ENCODE measurements at places on chromosomes 1 and 21. TPM values are rescaled to one million over a fixed set of nuclear protein-coding genes. Genes with fewer than 3 reads are reported as not detected.

GRCh38 chr1:15579683-15580047 lies 5.2 kb downstream of the AGMAT start:
- peak overlapping the region; percentile 75 for H3K4me3 ChIP-seq
- peaks cover 32% of the 10 kb centered on the region for H3K36me3 ChIP-seq
- H3K27me3 ChIP-seq = no peaks in the 10 kb centered on the region
- peaks cover 48% of the 10 kb centered on the region for H3K4me1 ChIP-seq

DNA sequence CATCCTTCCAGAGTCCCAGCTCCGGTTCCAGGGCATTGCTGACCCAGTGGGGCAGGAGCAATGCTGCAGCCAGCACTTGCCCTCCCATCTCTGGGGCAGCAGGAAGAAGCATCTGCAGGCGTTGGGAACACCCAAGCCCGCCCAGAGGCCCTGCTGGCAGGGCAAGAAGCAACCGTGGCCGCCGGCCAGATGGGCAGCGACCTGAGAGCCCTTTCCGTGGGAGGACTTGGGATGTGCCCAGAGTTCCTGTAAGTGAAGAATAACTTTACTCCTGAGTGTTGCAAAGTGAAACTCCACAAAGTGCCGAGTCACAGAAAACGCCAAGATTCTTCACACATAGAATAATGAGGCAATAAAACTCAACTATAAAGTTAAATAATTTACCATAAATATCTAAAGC lies 46.0 kb downstream of the GRIK3 start:
- H3K27ac ChIP-seq = no peak overlapping the region
- no peak for DNase-seq
- H3K36me3 ChIP-seq = no peaks in the 10 kb centered on the region
- H3K27me3 ChIP-seq = no peaks in the 10 kb centered on the region

- peak; percentile 46 for DNase-seq
- peak overlapping the region; percentile 91 for H3K27ac ChIP-seq
- peaks cover 2% of the 10 kb centered on the region for H3K36me3 ChIP-seq
- H3K27me3 ChIP-seq = no peaks in the 10 kb centered on the region
- peak overlapping the region; percentile 51 for H3K4me3 ChIP-seq
These were observed 62.2 kb upstream of the ATP1B1 start for GRCh38 chr1:169044296-169044695.

DNA sequence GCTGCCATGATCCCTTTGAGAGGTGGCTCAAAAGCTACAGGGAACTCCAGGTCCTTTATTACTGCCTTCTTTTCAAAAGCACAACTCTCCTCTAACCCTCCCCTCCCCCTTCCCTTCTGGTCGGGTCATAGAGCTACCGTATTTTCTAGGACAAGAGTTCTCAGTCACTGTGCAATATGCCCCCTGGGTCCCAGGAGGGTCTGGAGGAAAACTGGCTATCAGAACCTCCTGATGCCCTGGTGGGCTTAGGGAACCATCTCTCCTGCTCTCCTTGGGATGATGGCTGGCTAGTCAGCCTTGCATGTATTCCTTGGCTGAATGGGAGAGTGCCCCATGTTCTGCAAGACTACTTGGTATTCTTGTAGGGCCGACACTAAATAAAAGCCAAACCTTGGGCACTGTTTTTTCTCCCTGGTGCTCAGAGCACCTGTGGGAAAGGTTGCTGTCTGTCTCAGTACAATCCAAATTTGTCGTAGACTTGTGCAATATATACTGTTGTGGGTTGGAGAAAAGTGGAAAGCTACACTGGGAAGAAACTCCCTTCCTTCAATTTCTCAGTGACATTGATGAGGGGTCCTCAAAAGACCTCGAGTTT lies 3.1 kb downstream of the BTG2 start:
- DNase-seq = no peak
- H3K27me3 ChIP-seq = no peaks in the 10 kb centered on the region
- peak overlapping the region; percentile 42 for H3K27ac ChIP-seq
- peaks cover 59% of the 10 kb centered on the region for H3K4me1 ChIP-seq
- H3K36me3 ChIP-seq = peaks cover 64% of the 10 kb centered on the region
- H3K4me3 ChIP-seq = peak overlapping the region; percentile 92

GRCh38 chr1:234069760-234070159 lies 165.3 kb downstream of the SLC35F3 start:
- H3K36me3 ChIP-seq = no peaks in the 10 kb centered on the region
- H3K27ac ChIP-seq = no peak overlapping the region
- H3K4me1 ChIP-seq = no peaks in the 10 kb centered on the region
- H3K4me3 ChIP-seq = no peak overlapping the region
- DNase-seq = no peak

GRCh38 chr1:75423616-75424015 lies 187.3 kb downstream of the SLC44A5 start:
- DNase-seq = no peak
- no peaks in the 10 kb centered on the region for H3K36me3 ChIP-seq
- no peaks in the 10 kb centered on the region for H3K4me1 ChIP-seq
- no peaks in the 10 kb centered on the region for H3K27me3 ChIP-seq

DNA sequence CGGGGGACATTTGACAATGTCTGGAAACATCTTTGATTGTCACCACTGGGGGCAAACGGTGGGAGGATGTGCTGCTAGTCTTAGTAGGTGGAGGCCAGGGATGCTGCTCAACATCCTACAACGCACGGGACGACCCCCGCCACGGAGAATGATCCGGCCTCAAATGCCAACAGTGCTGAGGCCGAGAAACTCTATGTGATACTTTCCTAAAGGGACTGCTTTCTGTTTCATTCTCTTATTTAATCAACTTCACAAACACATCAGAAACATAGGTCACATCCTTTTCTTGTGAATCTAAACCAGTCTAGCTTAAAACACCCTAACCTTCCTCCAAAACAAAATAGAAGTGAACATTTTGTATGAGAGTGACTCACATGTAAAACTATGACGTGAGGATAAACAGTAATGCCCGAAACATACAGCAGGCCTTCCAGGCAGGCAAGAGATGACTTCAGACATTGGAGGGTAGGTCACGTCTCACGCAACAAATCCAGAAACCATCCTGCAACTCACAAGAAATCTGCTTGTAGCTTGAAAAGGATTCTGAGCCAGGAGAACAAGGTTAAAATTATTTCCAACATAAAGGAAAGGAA lies 37.2 kb upstream of the ETS2 start:
- H3K27me3 ChIP-seq = peaks cover 9% of the 10 kb centered on the region
- peaks cover 5% of the 10 kb centered on the region for H3K36me3 ChIP-seq
- peaks cover 50% of the 10 kb centered on the region for H3K4me1 ChIP-seq
- DNase-seq = peak; percentile 24

DNA sequence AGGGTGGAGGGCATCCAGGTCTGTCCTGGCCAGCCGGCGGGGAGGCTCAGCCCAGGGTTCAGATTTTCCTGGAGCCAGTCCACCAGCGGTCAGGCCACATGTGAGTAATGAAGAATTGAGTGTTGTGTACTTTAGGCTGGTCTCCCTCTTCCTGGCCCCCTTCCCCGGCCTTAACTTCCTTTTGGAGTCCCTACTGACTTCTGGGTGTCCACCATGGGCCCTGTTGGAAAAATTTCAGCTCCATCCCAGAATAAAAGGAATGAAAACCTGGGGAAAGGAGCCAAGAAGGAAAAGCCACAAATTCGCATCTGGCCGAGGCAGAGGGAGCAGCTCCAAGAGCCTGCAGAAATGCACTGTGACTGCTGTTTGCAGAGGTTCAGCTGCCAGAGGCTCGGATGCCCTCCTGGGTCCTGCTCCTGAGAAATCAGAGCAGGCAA lies 35.5 kb upstream of the HHAT start:
- H3K4me3 ChIP-seq = no peak overlapping the region
- H3K36me3 ChIP-seq = no peaks in the 10 kb centered on the region
- peaks cover 51% of the 10 kb centered on the region for H3K27me3 ChIP-seq
- DNase-seq = no peak
- no peaks in the 10 kb centered on the region for H3K4me1 ChIP-seq

DNA sequence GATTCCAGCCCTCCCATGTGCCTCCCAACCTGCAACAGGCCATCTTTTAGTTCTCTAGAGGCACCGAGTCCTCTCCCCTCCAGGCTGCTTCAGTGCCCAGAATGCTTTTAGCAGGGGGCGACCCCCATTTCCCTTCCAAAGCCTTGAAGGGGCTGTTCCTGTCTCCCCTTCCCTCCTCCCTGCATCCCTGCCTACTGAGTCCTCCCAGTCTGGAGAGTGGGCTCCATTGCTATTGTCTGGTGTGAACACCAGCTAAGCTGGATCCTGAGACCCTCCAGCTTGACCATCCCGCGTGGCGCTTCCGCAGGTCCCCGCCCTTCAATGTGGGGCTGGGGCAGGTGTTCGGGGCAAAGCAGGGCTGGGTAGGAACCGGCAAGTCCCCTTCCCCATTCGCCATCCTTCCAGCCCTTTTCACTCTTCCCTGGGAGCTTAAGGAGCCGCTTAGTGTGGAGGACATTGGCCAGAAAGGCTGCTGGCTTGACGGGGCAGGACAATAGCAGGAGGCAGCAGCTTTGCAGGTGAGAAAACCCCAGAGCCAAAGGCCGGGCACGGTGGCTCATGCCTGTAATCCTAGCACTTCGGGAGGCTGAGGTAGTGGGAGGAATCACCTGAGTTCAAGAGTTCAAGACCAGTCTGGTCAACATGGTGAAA lies 32.2 kb downstream of the PADI6 start:
- no peak overlapping the region for H3K4me3 ChIP-seq
- H3K27me3 ChIP-seq = no peaks in the 10 kb centered on the region
- no peak for DNase-seq
- H3K27ac ChIP-seq = no peak overlapping the region

GRCh38 chr1:26363549-26364448 lies 8.8 kb downstream of the ZNF683 start:
- H3K4me3 ChIP-seq = no peak overlapping the region
- H3K36me3 ChIP-seq = peaks cover 1% of the 10 kb centered on the region

DNA sequence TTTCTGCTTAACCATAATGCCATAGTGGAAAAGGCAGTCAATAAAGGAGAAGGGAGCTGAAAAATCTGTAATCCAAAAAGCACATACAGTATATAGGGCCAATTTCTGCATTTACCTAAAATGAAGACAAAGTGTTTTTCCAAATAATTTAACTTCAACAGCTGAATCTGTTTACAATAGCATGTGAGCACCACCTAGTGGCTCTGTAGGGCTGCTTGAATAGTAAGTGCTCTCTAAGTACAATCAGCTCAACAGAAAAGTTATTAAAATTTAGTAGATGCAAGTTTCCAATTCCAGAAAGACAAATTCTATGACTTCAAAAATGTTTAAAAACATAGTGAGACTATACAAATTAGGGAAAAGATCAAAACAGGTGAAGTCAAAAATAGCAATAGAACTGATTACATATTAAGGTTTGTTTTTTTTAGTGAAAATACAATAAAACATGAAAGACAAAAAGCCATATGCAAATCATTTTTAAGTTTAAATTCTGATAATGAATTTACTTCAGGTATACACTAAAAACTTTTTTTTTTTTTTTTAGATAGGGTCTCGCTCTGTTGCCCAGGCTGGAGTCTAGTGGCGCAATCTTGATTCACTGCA lies 220.0 kb downstream of the SETD4 start:
- no peak overlapping the region for H3K4me3 ChIP-seq
- no peaks in the 10 kb centered on the region for H3K36me3 ChIP-seq
- H3K27me3 ChIP-seq = peaks cover 7% of the 10 kb centered on the region
- H3K27ac ChIP-seq = no peak overlapping the region

DNA sequence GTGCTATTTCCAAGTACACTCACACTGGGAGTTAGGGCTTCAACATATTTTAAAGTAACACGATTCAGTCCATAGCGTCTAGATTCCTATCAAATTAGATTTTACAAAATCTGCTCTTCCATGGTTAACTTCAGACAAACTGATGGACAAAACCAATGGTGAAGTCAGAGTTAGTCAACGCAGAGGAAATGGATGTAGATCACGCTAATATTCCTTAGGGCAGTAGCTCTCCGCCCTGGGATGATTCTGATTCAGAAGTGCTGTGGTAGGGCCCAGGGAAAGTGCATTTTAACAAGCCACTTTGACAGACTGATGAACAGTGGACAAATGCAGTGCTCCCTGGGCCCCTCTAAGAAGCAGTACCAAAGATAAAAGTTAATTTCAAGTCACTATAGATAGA lies 83.2 kb downstream of the HIVEP3 start:
- DNase-seq = no peak
- H3K4me1 ChIP-seq = no peaks in the 10 kb centered on the region
- no peaks in the 10 kb centered on the region for H3K36me3 ChIP-seq
- H3K4me3 ChIP-seq = no peak overlapping the region

- H3K27ac ChIP-seq = no peak overlapping the region
- DNase-seq = no peak
- H3K27me3 ChIP-seq = peaks cover 2% of the 10 kb centered on the region
- H3K36me3 ChIP-seq = peaks cover 1% of the 10 kb centered on the region
- H3K4me3 ChIP-seq = no peak overlapping the region
- no peaks in the 10 kb centered on the region for H3K4me1 ChIP-seq
These were observed 22.3 kb upstream of the CD53 start for GRCh38 chr1:110850627-110851026.

GRCh38 chr1:81974222-81974841 lies 173.6 kb downstream of the ADGRL2 start:
- no peak overlapping the region for H3K4me3 ChIP-seq
- H3K27ac ChIP-seq = no peak overlapping the region
- H3K27me3 ChIP-seq = no peaks in the 10 kb centered on the region
- DNase-seq = no peak

GRCh38 chr1:42429603-42430002 lies 26.2 kb downstream of the ZMYND12 start:
- H3K27me3 ChIP-seq = no peaks in the 10 kb centered on the region
- peaks cover 11% of the 10 kb centered on the region for H3K4me1 ChIP-seq
- no peak for DNase-seq
- no peaks in the 10 kb centered on the region for H3K36me3 ChIP-seq
- H3K4me3 ChIP-seq = no peak overlapping the region
- no peak overlapping the region for H3K27ac ChIP-seq

- no peaks in the 10 kb centered on the region for H3K36me3 ChIP-seq
- no peaks in the 10 kb centered on the region for H3K4me1 ChIP-seq
- H3K27me3 ChIP-seq = peaks cover 32% of the 10 kb centered on the region
- no peak overlapping the region for H3K27ac ChIP-seq
- no peak overlapping the region for H3K4me3 ChIP-seq
These were observed 3.3 kb upstream of the ADAMTS5 start for GRCh38 chr21:26969971-26970725.

DNA sequence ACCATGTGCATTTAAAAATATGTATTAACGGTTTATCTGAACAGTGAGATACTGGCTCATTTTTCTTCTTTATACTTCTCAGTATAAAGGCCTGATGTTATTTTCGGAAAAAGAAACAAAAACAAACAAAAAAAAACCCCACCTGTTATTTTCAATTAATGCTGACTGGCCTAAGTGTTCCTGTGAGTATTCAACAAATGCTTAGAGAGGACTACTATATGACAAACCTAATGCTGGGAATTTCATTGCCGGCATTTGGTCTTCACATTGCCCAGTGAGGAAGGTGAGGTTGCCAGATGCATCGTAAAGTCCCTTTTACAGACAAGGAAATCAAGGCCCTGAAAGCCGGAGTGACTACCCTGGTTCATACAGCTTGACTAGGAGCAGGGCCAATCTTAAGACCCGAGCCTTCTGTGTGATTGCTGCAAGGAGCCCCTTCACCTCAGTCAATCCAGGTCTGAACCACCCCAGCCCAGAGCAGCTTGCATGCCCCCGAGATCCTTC lies 599 bp downstream of the MRPL24 start:
- DNase-seq = no peak
- peak overlapping the region; percentile 94 for H3K27ac ChIP-seq
- peaks cover 47% of the 10 kb centered on the region for H3K4me1 ChIP-seq
- H3K27me3 ChIP-seq = no peaks in the 10 kb centered on the region
- H3K36me3 ChIP-seq = peaks cover 47% of the 10 kb centered on the region

GRCh38 chr1:59236721-59237545 lies 60.0 kb upstream of the FGGY start:
- no peak overlapping the region for H3K27ac ChIP-seq
- peaks cover 13% of the 10 kb centered on the region for H3K27me3 ChIP-seq
- no peak for DNase-seq
- H3K4me1 ChIP-seq = no peaks in the 10 kb centered on the region
- no peaks in the 10 kb centered on the region for H3K36me3 ChIP-seq
- no peak overlapping the region for H3K4me3 ChIP-seq

TLCD4 gene
- 0.02 TPM for total RNA-seq

CFAP57 gene
- not detected for total RNA-seq

PADI2 gene
- total RNA-seq = 0.07 TPM

ARMH1 gene
- total RNA-seq = 99.8 TPM

MAST2 gene
- 37.2 TPM for total RNA-seq

SLC9C2 gene
- not detected for total RNA-seq
